ENCODE measurements at places on chromosomes 2 and 18.

DNA sequence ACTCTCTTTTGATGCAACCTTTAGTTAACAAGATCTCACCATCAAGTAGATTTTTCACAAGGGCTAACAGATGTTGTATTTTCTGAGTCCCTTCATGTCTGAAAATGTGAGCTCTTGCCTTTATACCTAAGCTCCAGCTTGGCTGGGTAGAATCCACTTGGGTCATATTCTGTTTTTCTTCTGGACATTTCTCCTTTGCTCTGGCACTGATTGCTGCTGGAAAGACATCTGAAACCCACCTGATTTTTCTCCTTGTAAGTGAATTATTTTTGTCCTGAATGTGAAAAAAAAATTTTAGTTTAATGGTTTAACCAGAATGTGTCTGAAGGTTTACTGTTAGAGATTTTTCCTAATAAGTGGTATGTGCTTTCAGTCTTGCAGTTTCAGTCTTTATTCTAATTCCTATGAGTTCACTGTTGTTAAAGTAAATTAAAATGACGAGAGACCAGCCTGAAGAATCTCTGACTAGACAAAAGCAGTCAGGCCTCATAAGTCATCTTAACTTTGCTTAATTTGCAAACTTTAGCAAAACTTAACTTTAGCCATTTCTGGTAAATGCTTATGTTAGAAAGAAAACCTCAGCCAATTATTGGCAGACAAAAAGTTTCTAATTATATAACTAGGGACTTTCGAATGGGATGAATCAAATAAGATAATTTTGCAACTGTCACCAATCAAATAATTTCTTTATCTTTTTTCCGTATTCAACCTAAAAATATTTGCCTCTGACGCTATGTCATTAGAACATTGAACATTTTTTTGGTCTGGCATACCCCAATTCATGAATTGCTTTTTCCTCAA, 70.8 kb downstream of the ACAA2 start:
- no peak for DNase-seq

- no peak for DNase-seq
Measured at GRCh38 chr2:225354281-225354774, 45.2 kb upstream of the NYAP2 start.

- DNase-seq: no peak
Measured at GRCh38 chr18:58603375-58604067, 25.4 kb downstream of the ALPK2 start.

DNA sequence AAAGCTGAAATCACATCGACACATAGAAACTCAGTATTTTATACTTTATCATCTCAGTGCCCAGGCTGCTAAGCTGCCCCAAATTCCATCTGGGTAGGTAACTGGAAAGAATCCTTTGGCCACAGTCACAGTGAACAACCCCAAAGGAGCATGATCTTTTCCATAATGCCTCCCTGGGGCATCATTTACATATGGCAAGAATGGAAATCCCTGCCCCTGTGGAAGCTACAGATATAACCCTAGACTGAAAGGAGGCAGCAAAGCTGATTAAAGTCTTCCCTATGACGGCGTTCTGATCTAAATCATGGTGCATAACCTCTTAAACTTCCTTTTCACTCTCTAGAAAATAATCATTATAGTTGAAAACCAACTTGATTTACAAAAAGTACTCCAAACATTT, 41.5 kb downstream of the MAP3K19 start:
- no peak for DNase-seq

- no peak for DNase-seq
Measured at GRCh38 chr2:16328521-16329190, 337.0 kb downstream of the CYRIA start.
